ENCODE measurements at places on chromosomes 3 and 15.
A peak's percentile ranks its signal among the peaks of the same experiment; 100 is the strongest.

DNA sequence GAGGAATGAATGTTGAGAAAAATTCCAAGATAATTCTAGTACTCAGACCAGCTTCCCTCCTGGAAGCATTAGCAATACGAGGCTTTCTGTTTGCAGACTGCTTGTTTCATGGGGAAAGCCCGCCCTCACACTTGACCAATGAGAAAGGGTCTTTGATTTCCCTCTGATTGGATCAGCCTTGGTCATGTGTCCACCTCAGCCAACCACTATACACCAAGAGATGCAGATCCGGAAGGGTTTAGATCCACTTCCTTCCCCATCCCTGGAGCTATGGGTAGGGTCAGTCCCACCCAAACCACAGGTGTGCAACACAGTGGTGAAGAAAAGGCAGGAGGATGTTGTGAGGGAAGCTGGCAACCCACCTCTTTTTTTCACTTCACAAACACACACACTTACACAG lies 154.7 kb downstream of the SV2B start:
- no peak for DNase-seq

DNA sequence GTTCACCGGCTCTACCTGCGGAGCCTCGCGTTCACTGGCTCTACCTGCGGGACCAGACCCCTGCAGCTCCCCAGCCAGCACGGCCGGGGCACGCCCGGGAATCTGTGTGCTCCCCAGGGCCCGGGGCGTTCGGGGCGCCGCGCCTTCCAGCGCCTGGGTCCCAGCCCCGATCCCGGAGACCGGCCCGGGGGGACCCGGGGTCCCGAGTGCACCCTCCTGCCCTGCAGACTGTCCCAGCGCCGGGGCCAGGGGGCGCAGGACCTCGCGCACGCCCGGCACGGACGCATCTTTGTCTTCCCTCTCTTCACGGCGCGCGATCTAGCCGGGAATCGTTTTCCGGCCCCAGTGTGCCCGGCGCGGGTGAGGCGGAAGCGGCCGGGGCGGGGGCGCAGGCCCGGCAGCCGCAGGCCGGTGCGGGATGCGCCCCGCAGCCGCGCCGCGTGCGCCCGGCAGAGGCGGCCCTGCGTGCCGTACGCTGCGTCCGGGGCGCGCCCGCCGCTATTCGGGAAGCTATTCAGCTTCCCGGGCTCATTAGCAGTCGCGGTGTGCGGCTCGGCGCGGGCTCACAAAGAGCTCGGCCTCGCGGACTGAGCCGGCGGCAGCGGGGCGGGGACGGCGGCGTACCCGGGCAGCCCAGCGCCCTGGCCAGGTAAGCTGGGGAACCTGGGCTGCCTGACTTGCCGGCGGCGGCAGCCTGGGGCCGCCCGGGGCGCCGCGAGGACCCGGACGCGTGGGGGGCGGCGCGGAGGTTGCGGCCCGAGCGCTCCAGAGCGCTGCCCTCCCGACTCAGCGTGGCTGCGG lies at the start of gene APBA2:
TSS of gene APBA2 (plus strand) at position 345 of the 801 bp plus-strand sequence. CDS start 167,911 bp downstream, outside the sequence.
- DNase-seq: peak; percentile 11

- DNase-seq: no peak
These were observed 7.3 kb downstream of the FYCO1 start for GRCh38 chr3:45988362-45988761.

- no peak for DNase-seq
These were observed 376.8 kb upstream of the ALCAM start for GRCh38 chr3:104989878-104990277.
